ENCODE measurements at places on chromosomes 4 and X.
A peak's percentile ranks its signal among the peaks of the same experiment; 100 is the strongest.

DNA sequence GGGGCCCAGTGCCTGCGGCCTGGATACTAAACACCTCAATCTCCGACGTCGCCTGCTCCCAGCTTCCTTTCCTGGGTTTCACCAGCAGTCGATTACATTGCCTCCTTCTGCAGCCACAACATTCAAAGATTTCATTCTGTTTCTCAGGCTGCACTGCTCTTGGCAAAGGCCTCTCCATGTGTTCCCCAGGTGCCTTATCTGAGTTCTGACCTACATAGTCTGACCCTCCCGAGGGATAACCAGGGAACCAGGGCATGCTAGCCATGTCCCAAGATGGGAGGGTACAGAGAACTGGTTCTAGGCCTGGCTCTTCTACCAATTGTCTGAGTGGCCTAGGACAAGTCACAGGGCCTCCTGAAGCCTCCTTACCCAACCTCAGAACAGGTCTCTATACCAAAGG, 62.2 kb upstream of the ACSL1 start:
- no peak for DNase-seq

GRCh38 chr4:1842993-1843448, 12.9 kb downstream of the LETM1 start:
- DNase-seq = no peak

DNA sequence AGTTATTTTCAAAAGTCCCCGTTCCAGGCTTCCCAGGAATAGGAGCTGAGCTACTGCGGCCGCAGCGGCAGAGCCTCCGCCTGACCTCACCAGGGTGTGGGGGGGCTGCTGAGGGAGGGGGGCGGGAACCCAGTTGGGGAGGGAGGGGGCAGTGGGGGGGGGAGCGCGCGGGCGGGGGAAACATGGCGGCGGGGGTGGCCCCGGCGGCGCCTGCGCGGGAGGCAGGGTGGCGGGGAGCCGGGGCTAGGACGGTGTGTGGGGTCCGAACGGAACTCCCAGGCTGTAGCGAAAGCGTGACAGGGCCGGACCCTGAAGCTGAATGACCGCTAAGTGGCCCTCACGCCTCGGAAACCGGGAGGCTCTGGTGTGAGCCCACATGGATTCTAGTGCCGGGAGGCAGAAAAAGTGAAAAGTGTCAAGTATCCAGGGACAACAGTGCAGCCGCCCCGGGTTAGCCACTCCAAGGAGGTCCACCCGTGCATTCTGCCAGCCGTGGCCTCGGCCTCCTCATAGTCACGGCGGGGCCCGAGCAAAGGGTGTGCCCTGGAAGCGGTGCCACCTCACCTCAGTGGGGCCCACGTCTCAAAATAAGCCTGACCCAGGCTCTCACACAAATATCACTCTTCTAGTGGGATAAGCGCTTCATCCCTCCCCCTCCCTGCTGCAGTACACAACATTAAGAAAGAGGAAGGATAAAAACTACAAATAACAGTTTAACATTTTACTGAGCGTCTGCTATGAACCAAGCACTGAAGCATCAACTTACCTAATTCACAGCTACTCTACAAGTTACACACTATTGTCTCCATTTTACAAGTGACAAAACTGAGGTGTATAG, at the start of gene KLHL13:
Gene KLHL13 (minus strand): TSS at position 98 of the 838 bp plus-strand sequence. CDS start 88,337 bp downstream, outside the sequence.
- DNase-seq = no peak

GRCh38 chr4:7513671-7514070, 78.9 kb upstream of the PSAPL1 start:
- no peak for DNase-seq

- no peak for DNase-seq
These were observed 46.0 kb upstream of the GUCY1B1 start for GRCh38 chr4:155712846-155713245.

DNA sequence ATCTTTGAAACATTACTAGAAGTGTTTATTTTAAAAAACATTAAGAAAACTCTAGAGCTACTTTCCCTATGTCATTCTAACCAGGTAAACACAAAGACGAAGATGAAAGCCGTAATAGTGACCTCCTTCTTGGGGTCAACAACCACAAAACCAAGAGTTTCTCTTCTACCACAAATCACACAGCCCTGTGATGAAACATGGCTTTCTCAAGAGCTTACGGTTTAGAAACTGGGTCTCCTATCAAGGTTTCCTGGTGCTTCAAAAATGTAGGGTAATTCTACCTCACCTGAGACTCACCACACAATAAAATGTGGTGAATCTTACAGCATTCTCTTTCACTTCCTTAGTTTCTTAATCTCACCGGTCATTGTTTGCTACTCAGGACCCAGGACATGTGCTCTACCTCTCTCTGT, 50.9 kb downstream of the CORIN start:
- no peak for DNase-seq

GRCh38 chr4:42278709-42279324, 118.5 kb upstream of the SHISA3 start:
- no peak for DNase-seq

DNA sequence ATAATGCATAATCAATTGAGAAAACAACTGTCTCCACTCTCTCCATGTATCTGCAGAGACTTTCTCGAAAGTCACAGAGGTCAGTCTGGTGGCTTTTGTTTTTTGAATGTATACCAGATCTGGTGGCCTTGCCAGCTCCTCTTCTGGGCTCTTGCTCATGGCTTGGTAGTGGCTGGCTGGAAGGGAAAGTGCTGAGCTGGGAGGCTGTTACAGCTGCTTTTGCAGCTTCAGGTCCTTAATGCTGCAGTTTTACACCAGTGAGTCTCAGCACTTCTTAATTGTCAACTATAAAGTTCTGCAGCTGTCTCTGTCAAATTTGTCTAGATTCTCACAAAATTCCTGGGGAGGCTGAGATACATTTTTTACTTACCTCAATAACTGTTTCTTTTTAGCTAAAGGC, 390.0 kb downstream of the GRXCR1 start:
- DNase-seq = no peak

GRCh38 chr4:123350191-123350544, 46.4 kb upstream of the SPRY1 start:
- peak; percentile 2 for DNase-seq

DNA sequence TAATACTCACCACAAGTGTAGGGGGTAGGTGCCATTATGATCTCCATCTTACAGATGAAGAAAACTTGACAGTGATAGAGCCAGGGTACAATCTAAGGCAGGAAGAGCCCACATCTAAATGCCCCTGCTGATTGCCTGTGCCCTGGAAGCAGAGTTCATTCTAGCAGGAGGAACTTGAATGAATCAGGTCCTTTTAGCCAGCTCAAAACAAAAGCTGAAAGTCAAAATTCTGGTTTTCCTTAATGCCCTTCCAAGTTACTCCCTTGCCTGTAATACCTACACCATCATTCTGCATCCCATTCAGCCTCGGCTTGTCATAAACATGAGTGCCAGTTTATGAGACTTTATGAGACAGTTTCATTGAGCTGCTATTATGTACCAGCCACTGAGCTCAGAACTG, 89.6 kb downstream of the SCD5 start:
- no peak for DNase-seq

- DNase-seq = no peak
These were observed 11.7 kb downstream of the RELL1 start for GRCh38 chr4:37674439-37674838.

GRCh38 chr4:123102897-123103471, 180.6 kb upstream of the NUDT6 start:
- peak; percentile 19 for DNase-seq

DNA sequence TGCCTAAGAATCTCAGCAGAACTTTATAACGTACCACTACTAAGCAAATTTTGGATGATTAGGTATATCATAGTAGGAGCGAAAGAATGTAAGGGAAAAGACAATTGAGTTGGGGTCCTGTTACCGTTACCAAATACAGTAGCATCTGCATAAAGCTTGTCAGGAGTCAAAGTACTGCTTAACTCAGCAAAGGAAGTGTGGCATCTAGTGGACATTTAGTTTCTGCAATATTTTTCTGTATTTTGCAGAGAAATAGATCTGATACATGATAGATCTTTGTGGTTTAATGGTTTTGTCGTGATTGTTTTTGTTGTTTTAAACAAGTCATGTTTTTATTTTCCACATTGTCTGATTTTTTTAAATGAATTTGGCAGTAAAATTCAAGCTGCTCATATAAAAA, 81.0 kb upstream of the SMARCAD1 start:
- DNase-seq = no peak

DNA sequence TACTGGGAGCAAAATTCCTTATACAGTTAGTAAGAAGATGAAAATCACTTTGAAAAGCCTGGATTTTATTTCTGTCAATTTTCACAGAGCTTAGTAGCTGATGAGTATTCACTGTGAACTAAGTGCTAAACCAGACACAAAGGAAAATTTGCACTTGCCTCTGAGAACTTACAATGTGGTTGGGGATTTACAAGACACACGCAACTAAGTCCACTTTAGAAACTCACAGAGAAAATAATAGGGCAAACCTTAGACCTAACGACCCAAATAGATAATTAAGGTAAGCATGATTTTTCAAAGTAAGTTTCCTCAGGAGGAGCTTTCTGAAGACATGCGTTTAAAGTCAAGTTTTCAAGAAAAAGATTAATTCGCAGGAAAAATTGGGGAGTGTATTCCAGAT, 708.9 kb downstream of the ADGRL3 start:
- no peak for DNase-seq

GRCh38 chr4:89879215-89879614, 15.4 kb upstream of the MMRN1 start:
- DNase-seq = no peak

GRCh38 chr4:528835-529234, 29.8 kb downstream of the PIGG start:
- no peak for DNase-seq

DNA sequence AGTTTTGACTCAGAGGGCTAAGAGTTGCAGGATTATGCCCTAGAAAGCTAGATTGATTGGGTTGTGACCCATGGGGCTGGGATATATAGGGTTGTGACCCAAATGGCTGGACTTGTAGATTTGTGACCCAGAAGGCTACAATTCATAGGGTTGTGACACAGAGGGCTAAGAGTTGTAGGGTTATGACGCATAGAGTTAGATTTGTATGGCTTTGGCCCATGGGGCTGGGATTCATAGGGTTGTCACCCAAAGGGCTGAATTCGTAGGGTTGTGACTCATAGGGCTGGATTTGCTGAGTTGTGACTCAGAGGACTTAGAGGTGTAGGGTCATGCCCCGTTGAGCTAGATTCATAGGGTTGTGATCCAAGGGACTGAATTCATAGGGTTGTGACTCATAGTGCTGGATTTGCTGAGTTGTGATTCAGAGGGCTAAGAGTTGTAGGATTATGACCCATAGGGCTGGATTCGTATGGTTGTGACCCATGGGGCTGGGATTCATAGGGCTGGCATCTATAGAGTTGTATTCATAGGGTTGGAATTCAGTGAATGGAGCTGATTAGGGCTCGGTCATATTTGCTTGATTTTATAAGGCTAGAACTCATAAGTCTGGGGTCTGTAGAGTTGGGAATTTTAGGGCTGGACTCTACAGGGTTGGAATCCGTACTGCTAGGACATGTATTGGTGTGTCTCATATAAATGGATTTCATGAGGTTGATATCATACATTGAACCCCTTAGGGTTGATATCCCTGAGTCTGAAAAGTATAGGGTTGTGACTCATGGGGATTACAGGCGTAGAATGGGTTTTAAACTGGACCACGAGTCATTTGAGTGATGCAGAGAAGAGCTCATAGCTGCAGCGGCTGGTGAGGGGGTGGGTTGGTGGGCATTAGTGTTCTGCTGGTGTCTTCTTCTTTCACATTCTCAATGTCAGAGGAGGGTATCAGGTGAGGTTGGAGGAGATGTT, 125.7 kb downstream of the CRLF2 start:
- no peak for DNase-seq

DNA sequence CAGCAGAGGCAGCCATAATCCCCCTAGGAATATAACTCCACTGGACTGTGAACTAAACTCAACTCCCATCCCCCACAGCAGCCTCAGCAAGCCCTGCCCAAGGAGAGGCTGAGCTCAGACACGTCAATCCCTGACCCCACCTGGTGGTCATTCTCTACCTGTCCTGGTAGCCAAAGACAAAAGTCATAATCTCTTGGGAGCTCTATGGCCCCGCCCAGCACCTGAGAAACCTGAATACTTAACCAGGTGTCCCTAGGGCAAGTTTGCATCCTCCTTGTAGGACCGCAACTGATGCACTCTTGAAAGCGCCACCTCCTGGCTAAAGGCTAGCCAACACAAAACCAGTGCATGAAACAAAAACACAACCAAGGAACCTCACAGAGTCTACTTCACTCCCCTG, 18.4 kb downstream of the CT47B1 start:
- no peak for DNase-seq

GRCh38 chr4:11298451-11298850, 130.2 kb downstream of the HS3ST1 start:
- DNase-seq = no peak
